ENCODE measurements at places on chromosomes 4 and X.
A peak's percentile ranks its signal among the peaks of the same experiment; 100 is the strongest.

DNA sequence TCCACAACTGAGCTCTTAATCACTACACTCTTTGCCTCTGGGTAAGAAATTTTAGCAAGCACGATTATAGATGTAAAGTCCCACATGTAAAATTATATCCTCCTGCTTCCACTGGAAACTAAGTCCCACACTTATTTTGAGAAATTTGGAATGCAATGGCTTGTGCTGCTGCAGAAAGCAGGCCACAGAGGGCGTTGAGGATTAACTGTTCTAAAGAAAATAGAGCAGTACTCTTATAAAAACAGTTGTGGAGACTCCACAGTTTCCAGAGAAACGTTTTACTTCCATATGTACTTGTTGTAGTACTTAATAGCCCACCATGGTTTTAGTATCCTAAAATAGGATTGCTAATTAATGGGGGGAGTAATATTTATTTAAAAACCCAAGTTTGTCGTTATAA lies 1.7 kb upstream of the CENPC start:
- DNase-seq, result peak; percentile 13

DNA sequence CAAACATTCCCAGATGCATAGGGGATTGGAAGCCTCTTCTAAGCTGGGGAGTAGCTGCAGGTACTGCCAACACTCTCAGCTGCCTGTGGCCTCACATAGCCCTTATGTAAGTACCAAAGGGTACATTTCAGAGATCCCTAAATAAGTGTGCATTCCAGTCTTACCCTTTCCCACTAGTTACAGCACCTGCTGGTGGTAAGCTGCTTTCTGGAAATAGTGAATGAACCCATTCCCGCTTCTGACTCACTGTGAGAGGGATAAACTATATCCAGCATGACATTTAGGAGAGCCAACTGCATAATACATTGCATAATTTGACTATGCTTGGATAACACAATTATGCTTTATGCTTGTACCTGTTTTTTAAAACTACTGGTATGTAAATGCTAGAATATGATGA lies 149.0 kb downstream of the FAM13A start:
- DNase-seq, result no peak

DNA sequence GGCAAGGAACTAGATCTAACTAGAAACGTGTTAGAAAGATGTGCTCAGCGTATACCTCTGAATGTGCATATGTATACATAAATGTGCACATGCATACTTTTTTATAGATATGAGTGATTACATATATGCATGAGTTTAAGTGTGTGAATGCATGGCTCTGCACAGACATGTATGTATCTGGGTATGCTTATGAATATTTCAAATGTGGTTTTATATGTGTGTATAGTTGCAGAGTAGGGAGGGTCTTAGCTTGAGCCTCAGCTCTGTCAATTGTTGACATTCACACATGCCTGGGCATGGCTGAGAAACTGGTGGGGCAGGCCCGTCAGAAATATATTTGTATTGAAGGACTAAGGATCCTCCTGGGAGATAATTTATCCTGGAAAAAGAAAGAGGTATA lies 31.1 kb downstream of the RAP2C start:
- DNase-seq, result no peak

- no peak for DNase-seq
Observed at GRCh38 chr4:27316176-27316575, 455.5 kb downstream of the STIM2 start.

GRCh38 chr4:41360214-41360920 lies 103.6 kb downstream of the UCHL1 start:
- DNase-seq, result peak; percentile 75

DNA sequence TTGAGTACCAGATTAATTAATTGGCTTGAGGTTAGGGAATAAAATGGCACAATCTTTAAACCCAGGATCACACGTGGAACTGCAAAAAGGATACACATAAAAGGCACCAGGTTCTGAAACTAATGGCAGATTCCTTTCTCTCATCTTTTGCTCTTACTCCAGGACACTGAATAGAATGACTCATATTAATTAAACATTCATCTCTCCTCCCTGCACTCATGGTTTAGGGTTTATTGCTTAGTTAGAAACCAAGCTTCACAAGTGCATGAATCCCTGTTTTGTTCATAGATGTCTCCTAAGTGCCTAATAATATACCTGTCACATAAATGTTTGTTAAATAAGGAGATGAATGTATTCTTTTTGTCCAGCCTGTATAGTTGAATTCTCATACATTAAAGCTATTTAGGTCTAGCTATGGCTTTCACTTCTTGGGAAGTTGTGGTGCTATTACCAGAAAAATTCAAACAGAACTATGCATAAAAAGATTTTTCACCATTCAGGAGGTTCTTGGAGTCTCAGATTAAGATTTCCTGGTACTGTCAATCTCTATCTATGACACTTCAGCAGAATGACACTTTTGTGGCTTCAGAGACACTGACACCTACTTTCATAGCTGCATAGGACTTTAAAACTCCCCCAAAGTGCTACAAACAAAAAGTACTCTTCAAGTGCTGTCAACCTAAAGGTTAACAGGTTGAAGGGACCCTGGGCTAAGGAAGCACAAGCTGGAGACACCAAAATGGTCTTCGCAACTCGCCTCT lies 7.4 kb downstream of the CORIN start:
- no peak for DNase-seq

DNA sequence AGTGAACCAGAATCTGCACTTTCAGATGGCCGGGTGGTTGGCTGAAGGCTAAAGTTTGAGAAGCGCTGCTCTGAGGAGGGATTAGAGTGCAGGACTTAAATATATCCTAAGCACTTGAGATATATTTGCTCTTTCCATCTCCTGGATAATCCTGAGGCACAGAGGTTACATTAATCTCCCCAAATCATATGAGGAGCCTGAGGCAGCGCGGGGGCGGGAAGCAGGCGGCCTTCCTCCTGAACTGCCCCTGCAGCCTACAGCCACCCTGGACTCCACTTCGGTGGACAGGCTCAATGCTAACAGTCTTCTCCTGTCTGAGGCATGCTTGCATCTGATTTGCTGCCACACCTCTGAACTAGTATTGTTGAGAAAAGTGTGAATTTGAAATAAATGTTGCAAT lies 72.5 kb downstream of the AFAP1 start:
- no peak for DNase-seq

DNA sequence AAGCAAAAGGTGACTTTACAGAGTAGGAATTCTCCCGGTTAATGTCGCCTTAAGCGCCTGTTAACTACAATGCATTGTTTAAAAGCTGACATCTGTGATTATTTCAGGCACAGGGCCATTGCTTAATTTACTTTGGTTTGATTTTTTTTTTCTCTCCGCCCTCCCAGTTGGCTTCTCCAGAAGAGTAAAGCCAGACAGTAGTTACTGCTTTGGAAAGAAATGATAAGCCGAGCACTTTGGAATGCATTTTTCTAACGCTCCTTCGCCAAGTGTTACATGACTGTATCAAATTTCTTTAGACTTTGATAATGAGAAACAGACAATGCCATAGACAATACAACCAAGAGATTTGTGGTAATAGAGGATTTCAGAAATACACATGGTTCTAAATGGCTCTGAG lies 383.0 kb upstream of the TENM3 start:
- DNase-seq, result no peak

GRCh38 chr4:29002151-29002550 lies 1718.0 kb upstream of the PCDH7 start:
- DNase-seq, result no peak

GRCh38 chr4:118872181-118872580 lies 16.5 kb upstream of the SYNPO2 start:
- DNase-seq, result no peak

DNA sequence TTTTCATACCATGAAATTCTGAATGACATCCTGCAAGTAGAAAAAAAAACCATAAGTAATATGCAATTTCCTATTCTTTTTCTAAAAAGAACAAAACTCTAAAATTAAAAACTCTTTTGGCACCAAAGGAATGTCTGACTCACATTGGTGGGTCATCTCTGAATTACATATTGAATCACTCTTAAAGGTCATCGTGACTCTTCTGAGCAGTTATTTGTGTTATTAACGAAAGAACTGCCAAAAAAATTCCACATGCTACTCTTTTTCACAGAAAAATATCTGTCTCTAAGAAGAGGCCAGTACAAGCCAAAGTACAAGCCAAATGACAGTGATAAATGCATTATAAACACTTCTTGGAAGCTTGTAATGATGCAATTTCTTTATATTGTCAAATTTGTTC lies 282.2 kb downstream of the GUCY2F start:
- no peak for DNase-seq

- no peak for DNase-seq
Observed at GRCh38 chr4:173735585-173735984, 205.6 kb upstream of the HAND2 start.

- peak; percentile 23 for DNase-seq
Observed at GRCh38 chrX:8868906-8869305, 67.7 kb upstream of the FAM9A start.

GRCh38 chrX:137651647-137652046 lies 85.7 kb downstream of the ZIC3 start:
- DNase-seq, result no peak

DNA sequence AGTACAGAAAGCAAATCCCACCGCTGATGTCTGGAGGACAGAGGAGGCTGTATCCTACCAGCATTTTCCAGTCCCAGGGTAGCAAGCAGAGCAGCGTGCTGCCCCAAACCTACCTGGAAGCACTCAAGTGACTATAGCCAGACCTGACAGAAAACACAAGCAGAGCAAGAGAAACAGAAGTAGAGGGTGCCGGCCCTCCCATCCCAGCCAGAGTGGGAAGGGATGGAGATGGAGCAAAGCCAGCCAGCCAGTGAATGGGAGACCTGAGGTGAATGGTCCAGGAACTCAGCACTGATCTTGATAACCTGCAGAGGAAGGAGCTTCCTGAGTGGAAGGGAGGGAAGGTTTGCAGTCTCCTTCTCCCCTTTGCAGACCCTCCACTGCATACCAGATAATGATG lies 185.2 kb downstream of the MAML3 start:
- no peak for DNase-seq

DNA sequence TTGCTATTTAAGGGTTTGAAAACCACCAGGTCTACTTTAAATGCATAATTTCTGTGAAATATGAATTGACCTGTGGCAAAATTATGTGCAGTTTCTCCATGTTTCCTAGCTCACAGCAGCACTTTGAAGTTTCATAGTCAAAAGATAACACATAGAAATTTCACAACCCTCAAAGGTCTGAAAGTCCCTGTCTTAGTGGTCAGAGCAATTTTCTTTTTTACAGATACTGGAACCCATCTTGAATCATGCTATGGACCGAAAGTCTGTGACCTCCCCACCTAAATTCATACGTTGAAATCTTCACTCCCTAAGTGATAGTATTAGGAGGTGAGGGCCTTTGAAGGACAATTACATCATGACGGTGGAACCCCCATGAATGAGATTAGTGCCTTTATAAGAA lies 240.4 kb upstream of the BMP3 start:
- DNase-seq, result no peak

- DNase-seq, result no peak
Observed at GRCh38 chr4:142549726-142550463, 296.2 kb downstream of the INPP4B start.

DNA sequence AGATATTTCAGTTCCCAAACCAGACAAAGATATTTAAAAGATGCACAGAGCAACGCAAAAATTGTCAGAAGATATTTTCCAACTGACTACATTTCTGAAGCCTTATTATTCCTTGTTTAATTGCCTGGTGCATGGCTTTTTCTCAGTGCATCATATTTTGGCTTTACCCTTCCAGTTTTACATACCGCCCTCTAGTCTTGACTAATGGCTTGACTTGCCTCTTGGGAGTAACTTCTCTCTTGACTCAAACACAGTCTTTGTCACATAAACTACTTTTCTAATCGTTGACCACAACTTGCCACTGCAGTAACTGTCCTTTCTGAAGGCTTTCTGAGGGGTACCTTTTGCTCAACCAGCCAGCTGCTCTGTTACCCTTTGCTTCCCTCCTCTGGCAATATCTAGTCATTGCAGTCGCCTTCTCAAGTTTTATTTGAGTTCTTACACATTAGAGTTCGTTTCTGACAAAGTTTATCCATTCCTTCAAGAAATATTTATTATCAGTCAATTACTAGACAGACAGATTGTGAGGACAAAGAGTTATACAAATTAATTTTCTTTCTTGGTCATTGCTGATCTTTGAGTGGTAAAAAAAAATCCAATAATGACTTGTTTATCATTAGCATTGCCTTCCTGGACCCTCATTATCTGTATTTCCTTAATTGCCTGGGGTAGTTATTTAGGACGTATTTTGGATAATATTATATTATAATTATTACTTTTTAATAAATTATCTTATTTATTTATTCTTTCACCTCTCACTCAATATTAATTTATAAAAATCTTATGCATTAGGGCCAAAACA lies 506.9 kb upstream of the PCDH10 start:
- peak; percentile 70 for DNase-seq

Data from Ammon's horn (tissue), 1 donor.